Calu3 (cell line): ENCODE measurements at places on chromosomes 7 and 10. TPM values are rescaled to one million over a fixed set of nuclear protein-coding genes. Genes with fewer than 3 reads are reported as not detected.

TMEM273 gene
- not detected in 2 replicates for total RNA-seq

- DNase-seq, result no peak
Measured at GRCh38 chr10:2130705-2131305, 393.5 kb upstream of the ADARB2 start.

GRCh38 chr7:31640381-31640780 is 46.6 kb upstream of the PPP1R17 start:
- DNase-seq, result no peak

OIT3 gene
- 1.4 and 1.9 TPM in 2 replicates for total RNA-seq

GRCh38 chr10:29642990-29643389 is 8.2 kb upstream of the SVIL start:
- DNase-seq, result no peak

DNA sequence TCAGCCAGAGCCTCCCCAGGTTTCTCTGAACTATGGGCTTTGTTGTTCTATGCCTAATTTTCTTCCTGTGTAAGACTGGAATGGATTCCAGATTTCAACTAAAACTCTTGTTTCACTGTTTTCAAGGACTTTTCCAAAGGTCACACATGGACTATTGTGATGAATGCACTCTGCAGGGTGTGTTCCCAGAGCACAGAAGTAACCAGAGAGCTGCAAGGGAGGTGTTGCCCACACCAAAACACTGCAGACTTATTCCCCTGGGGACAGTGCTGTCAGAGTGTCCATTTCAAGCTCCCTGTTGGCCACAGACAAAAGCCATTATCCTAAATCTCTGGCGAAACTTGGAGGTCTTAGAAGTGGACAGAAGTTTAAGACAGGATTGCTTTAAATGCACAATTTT is 231.6 kb downstream of the TRIL start:
- no peak for DNase-seq

DNA sequence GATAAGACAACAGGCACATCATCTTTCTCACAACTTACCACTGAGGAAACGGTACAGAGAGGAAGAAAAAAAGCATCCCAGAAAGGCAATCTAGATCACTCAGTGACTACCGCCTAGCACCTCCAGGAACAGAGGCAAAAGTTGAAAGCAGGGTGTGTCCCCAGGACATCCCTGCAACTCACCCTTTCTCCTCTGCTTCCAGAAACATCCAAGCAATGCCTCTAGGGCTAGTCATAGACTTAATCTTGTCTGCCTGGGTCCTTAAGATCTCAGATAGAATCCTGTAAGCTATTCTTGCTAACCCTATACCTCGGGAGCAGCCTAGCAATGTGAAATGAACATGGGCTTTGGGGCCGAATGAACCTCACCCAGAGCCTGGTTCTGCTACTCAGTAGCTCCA is 18.8 kb upstream of the PDCD4 start:
- DNase-seq, result no peak

ZKSCAN5 gene
- 6.1 and 6.6 TPM in 2 replicates for total RNA-seq

UNC5B gene
- 0.07 and 0.39 TPM in 2 replicates for total RNA-seq

- no peak for DNase-seq
Measured at GRCh38 chr10:11522821-11523245, 88.6 kb downstream of the USP6NL start.

CARD11 gene
- total RNA-seq, result 79.2 and 87.2 TPM in 2 replicates

CAV2 gene
- 74.7 and 76.4 TPM in 2 replicates for total RNA-seq

DNA sequence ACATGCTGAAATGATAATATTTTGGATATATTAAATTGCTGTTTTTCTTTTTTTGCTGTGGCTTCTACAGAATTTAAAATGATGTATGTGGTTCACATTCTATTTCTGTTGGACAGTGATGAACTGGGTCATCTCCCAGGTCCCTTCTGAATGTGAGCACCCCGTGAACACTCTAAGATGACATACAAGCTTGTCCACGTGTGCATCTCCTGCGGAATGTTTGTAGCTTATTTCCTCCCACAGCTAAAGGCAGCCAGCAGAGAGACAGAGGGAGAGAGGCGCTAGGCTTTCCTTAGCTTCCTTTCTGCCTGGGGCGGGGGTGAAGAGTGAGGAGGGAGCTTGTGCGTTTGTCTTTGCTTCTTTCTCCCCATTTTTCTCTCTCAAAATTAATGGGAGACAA is 219.1 kb downstream of the EMX2 start:
- no peak for DNase-seq

GRCh38 chr7:2251381-2251780 is 9.4 kb downstream of the NUDT1 start:
- no peak for DNase-seq

- DNase-seq, result no peak
Measured at GRCh38 chr7:29798422-29798821, 7.9 kb upstream of the WIPF3 start.

DNA sequence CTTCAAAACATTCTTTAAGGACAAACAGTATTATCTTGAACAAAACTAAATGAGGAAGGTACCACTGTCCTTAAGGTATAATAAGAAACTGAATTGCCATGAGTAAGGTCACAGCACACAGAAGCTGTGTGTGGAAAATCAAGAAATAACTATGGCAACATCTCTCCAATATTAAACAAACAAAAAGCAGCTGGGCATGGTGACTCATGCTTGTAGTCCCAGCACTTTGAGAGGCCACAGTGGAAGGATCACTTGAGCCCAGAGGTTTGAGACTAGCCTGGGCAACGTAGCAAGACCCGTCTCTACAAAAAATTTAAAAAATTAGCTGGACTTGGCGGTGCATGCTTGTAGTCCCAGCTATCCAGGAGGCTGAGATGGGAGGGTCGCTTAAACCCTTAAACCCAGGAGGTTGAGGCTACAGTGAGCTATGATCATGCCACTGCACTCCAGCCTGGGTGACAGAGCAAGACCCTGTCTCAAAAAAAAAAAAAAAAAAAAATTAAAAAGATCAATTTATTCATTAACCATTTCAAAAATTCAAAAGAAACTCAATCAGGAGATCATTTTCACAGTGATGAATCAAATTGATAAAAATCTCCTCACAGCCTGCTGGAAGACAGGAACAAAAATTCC is 195.4 kb downstream of the SKIDA1 start:
- peak; percentile 65 for DNase-seq

UNCX gene
- total RNA-seq, result not detected in 2 replicates

GRCh38 chr10:114499630-114500190 is 95.4 kb upstream of the AFAP1L2 start:
- DNase-seq, result no peak

DNA sequence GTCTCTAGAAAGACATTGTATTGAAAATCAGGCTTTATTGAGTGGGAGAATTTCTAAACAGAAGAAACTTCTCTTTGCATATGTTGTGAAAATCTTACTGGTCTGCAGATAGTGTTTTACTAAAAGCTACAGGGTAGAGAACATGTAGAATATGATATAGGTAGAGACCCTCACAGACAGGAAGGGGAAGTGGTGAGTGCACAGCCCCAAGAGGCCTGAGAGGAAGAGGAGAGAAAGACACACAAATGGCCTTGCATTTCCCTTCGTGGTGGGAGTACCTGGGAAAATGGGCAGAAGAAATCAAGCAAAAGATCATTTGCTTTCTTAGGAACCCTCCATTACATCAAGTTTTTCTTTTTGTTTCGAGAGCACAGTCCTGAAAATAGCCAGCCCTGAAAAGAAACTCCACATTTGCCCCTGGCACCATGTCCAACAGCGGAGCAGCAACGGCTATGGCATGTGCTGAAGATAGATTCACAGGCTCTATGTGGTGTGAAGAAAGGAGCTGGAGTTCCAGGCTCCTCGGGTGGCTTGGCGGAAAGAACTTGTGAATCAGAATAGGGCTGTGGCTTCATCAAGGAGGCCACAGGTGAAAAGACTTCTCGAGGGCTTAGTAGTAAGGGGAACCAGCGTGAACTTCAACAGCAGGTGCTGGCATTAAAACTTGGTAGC is 143.5 kb downstream of the CALCR start:
- no peak for DNase-seq
